Activated CD8-positive, alpha-beta memory T cell treated with anti-CD3 and anti-CD28 coated beads for 1 hour (primary cell): ENCODE measurements at places on chromosomes 16 and 17.

DNA sequence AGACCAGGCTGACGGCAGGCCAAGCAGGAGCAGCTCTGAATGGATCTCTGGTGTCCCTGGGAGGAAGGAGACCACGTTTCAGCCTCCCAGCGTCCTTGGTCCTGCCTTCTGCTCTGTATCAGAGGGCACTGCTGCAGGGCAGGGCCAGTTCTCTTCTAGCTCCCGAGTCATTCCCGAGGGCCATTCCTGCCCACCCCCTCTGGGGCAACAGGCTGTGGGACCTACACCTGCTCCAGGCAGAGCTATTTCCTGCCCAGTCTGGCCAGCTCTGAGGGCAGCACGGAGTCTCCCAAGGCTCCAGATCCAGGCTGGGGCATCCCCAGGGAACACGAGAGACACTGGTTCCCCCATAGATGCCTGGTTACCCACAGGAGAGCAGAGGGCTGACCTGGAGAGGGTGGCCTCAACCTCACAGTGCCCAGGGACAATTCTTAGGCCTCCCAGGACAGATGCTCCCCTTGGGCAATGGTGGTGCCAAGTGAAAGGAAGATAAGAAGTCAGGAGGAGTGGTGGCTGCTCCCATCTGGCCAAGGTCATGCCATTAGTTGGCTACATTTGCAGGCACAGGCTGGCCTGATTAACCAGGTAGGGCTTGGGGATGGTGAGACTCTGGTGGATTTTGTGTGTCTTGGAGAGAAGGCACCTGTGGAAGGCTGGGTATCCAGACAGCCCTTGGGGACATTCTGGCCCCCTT is 2.0 kb downstream of the WFIKKN2 start:
- no peak for DNase-seq

- DNase-seq, result no peak
Observed at GRCh38 chr17:72937707-72938106, 154.8 kb downstream of the SLC39A11 start.

GRCh38 chr17:29252101-29252791 is 5.6 kb downstream of the CRYBA1 start:
- no peak for DNase-seq

- DNase-seq, result no peak
Observed at GRCh38 chr17:8894673-8895578, 27.5 kb upstream of the PIK3R6 start.

DNA sequence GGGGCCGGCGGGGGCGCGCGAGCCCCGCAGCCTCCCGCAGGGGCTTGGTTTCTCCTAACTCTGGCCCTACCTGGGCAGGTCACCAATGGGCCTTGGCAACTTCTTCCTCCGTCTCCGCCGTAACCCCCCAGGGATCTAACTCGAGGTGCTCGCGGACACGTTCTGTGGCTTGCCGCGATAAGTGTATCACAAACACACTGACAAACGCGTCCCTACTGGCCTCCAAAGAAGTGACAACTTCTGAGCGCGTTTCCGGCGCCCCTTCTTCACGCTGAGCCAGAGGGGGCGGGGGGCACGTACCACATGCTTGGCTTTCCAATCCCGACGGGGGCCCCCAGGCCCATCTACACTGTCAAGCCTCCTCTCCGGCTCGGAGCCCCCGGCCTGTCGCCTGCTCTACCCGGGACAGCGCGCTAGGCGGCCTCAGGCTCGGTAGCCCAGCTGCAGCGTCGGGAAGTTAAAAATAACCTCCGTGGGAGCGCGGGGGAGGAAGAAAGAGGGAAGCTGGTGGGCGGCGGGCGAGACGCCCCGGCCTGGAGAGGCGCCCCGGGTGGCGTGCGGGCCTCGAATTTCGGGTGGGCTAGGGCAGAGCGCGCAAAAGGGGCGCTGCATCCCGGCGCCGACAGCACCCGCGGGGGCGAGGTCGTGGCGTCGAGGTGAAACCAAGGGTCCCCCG is 725 bp upstream of the SPHK1 start:
- no peak for DNase-seq

- DNase-seq, result no peak
Observed at GRCh38 chr17:68909066-68909465, 46.1 kb downstream of the ABCA8 start.

DNA sequence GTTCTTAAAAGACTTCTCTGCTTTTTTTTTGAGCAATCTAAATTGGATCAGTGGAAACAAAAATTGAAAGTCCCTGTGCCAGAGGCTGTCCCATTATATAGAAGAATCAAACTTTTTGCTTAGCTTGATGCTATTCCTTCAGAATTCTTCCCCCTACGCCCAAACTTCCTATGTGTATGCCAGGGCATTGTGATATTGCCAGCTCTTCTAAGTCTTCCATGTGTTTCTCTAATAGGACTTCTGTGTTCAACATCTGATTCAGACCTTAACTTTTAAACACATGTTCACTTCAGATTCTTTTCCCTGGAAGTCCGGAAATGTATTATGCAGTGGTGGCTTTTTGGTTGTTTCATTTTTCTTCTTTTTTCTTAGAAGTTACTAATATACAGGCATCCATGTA is 18.7 kb downstream of the PTRH2 start:
- DNase-seq, result no peak

- no peak for DNase-seq
Observed at GRCh38 chr17:17545031-17545820, 46.3 kb downstream of the PEMT start.

DNA sequence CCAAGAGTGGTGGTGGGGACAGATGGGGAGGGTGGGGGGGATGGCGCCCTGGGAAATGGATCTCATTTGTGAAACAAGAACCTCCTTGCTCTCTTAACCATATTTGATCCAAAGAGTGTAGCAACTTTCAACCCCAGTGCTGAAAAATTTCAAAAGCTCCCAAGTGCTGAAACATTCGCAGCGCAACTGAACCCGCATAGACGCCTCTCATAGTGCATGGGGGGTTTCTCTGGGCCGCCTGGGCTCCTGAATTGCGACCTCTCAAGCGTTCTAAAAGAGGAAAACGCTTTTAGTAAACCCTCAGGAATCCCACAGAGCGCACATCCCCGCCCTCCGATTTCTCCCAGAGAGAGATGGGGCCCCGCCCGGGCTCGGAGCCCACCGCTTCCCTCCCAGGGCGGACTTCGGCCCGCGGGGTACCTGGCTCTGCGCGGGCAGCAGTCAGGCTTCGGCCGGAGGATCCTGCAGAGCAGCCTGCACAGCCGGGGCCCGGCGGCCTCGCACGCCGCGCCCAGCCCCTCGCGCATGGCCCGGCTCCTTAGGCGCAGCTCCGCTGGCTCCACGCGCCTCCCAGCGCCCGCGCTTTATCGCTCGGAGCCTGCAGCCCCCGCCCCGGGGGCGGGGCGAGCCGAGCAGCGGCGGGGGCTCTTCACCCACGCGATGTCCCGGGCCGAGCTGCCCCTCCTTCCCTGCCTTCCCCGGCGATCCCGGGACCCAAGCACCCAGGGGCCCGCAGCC is 7.0 kb downstream of the NOS2 start:
- no peak for DNase-seq

DNA sequence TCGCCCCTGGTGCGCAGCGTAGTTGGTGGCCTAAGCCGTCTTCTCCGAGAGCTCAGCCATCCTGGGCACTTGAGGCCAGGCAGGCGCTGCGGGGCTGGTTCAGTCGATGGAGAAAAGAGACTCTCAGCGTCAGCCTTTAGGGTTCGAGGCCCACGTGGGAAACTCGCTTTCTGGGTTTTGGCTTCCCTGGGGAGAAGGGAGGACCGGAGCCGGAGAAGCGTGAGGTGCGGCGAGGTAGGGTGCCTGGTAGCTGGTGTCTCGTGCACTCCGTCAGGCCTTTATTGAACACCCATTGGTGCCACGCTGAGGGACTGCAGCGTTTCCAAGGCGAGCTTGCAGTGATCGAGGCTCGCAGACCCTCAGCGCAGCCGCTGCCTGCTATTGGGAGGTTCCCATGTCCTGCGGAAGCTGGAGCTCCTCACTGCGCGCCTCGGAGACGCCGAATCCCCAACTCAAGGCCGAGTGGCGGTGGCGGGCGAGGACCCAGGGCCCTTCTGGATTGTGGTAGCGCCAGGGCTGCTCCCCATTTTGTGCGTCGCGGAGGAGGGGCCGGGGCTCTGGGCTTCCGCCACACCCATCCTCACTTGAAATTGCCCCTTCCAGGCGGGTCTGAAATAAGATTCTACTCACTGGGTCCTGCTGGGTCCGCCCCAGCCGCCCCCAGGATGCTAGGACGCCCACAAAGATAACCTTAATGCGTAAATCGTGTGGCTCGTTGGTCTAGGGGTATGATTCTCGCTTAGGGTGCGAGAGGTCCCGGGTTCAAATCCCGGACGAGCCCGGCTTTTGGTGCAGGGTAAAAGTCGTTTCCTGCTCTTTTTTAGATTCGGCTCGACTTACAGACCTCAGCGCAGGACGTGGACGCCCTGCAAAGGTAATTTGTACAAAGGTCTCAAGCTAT is 1.2 kb downstream of the OR1F1 start:
- DNase-seq, result no peak

GRCh38 chr17:20784100-20784665 is 204.7 kb downstream of the CDRT15L2 start:
- DNase-seq, result no peak

DNA sequence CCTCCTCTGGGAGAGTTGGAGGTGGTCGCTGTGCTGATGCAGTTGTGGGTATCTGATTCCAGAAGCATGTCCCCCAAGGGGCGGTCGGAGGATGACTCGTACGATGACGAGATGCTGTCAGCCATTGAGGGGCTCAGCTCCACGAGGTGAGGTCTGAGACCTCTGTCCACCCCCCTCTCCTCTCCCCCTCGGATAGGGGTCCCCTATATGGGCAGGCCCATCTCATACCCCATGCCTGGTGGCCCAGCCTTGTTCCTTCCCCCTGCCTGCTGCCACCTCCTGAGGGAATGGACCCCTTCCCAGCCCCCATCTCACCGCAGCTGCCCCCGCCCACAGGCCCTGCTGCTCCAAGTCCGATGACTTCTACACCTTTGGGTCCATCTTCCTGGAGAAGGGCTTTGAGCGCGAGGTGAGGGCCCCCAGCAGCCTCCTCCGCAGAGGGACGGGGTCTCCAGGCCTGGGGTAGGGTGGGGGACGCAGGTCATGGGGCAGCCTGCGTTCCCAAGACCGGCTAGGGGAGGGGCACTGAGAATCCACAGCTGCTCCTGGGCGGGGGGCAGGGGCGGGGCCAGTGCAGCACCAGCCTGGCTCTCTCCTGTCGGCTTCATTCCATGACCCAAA is 39.2 kb downstream of the ADCY7 start:
- no peak for DNase-seq

GRCh38 chr17:57703273-57703672 is 41.8 kb downstream of the CCDC182 start:
- DNase-seq, result no peak

DNA sequence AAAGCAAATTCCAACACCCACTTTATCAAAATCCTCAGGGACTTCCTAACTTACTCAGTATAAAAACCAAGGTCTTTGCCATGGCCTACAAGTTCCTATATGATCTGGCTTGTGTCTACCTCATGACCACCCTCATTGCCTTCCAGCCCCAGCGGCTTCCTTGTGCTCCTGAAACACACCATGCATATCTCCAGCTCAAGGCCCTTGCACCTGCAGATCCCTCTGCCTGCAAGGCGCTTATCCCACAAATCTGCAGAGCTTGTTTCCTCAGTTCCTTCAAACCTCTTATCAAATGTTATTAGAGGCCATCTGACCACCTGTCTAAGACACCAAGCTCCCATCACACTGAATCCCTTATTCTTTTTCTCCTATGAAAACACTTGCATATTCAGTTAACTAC is 2.6 kb downstream of the BBS2 start:
- no peak for DNase-seq
